NCI-H1092 treated with DMSO at 0.1 percent for 48 hours (cell line): ENCODE measurements at places on chromosomes 6 and 20.

DNA sequence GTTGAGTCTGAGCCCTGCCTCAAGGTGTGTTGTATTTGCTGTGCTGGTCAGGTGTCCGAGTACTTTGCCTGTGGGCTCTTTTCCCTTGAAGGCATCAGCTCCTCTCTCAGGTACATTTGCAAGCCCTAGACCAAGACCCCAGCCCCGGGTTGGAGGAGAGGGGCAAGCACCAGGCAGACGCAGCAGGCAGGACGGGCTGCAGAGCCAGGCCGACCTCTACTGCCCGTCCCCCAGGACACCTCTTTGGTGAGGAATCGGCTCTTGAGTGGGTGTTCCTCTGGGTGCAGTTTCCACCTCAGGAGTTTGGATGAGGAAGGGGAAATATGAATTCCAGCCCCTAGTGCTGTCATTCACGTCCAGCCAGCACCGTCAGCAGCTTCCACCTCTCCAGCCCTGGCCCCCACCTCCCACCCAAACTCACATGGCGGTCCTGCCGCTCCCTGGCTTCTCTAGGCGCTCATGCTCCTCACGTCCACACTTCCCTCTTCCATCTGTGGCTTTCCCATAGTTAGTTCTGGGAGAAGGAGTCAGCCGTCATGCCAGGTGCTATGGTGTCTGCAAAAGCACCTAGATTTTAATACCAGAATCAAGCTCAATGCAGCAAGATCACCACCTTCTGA lies 183.9 kb downstream of the DLL1 start:
- DNase-seq = no peak

DNA sequence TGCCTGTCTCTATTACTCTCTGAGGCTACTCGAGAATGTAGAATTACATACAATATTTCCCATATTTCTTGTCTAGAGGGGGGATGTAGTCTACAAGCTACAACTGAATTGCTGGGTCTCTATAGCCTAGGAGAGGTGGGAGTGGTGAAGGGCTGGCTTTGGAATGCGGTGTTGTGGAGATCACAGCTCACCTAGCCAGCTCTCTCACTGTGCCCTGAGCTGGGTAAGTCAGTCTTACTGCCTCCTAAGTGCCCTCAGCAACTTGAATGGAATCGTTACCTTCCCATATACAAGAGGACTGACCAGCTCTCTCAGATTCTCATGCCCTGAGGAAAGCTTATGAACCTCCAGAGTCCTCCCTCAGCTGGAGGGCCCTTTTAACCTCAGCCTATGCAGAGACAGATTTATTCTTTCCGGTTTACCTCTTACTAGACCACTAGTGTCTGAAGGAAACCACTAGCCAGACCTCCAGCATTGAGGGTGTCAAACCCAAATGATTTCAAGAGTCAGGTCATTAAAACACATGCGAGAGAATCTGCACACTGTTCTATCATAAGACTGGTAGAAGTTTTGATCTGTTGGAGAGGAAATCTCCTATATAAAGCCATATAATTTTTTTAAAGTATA lies 20.6 kb downstream of the VIP start:
- no peak for DNase-seq

- no peak for DNase-seq
Measured at GRCh38 chr6:88301888-88302768, 136.0 kb upstream of the CNR1 start.

GRCh38 chr6:135071541-135071940 lies 16.9 kb upstream of the HBS1L start:
- no peak for DNase-seq

GRCh38 chr6:100463630-100464161 lies 1.0 kb downstream of the SIM1 start:
- DNase-seq = no peak

GRCh38 chr20:24620937-24621519 lies 151.6 kb downstream of the SYNDIG1 start:
- DNase-seq = peak; percentile 3

DNA sequence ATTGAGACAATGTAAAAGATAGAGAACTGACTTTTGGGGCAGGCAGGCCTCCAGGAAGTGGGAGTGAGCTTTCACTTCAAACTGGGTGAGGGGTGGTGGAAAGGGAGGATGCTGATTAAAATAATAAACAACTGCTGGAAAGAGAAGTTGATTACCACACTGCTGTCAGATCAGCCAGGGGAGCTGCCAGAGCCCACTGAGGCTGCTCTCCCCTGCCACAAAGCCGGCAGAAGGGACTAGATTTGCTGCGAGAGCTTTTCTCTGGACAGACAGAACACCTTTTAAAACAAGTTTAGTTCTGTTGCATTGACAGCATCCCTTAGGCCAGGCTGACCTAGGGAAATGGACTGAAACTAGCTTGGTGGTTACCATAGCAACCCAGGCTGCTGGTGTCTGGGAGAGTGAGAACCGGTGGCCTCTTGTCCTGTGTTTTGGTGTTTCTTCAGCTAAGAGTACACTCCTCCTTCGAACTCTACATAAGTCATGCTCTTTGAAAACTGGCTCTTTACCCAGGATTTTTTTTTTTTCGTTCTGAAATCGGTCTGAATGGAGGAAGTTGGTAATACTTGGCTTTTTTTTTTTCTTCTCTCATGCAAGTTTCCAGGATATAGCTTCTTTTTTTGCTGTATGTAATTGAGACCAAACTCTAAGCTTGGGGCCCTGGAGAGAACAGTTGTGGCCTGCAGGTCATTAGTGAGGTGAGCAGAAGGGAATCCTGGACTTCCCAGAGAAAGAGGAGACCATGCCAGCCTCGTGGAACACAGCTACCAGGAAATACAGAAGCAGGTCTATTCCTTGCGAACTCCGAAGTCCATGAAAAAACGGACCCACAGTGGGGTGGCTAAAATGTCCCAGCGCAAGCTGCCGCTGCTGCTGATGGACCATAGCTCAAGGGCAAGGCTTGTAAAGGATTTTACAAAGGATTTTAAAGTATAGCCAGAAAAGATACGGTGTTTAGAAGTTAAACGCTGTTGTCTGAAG lies 374.4 kb downstream of the UTRN start:
- DNase-seq = no peak

DNA sequence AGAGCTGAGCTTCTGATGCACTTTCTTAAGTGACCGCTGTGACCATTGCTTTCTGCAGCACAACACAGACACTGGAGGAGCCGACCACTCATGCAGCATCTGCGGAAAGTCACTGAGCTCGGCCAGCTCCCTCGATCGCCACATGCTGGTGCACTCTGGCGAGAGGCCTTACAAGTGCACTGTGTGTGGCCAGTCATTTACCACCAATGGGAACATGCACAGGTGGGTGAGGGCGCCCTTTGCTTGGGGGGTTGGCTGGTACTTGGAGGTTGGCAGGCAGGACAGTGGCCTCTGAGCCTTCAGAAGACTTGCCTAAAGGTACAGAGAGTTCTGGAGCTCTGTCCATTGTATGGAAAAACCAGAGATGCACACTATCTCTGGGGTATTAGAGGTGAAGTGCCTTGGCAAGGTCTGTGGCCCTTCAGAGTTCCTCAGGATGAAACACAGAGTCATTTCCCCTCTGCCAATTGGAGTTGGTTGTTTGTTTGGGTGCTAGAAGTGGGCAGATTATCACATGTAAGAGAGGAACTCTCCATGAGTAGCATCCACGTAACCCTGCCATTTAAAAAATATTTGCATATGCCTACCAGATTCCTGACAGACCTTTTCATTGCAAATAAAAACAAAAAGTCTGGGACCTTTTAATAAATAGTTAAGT lies 81.5 kb downstream of the RREB1 start:
- no peak for DNase-seq

DNA sequence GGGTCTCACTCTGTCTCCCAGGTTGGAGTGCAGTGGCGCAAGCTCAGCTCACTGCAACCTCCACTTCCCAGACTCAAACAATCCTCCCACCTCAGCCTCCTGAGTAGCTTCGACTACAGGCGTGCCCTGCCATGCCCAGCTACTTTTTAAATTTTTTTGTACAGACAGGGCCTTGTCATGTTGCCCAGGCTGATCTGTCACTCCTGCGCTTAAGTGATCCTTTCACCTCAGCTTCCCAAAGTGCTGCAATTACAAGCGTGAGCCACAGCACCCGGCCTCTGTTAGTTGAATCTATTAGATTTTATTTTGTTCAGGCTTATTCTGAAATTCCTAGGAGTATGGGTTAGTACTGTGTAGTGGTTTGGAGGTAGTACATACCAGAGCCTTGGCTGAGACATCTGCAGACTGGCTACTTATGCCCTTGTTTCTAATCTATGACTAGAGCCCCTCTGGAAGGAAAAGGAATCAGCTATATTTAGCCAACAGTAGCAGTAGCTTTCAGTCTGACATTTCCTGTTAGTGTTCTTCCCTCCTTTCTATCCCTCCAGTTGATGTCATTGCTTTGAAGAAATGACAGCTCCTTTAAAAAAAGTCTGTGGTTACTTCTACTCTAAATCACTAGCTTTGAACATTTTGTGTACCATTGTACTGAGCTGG lies 74.4 kb downstream of the ITCH start:
- no peak for DNase-seq

DNA sequence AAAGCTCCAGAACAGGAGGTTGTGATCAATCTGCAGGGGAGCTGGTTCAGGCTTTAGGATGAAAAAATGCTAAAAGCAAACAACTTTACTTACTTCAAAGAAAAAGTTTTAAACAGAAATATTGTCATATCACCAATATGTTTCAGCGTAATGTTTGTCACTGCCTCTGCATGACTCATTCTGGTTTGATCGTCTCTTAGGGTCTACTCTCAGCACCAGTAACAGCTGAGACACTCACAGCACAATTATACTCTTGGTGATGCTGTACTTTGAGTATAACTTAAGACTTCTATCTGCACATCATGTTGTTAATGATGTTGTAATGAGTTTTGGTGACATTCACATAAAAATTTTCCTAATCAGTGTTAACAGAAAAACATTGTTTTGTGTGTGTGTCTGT lies 665.4 kb downstream of the EPM2A start:
- no peak for DNase-seq

DNA sequence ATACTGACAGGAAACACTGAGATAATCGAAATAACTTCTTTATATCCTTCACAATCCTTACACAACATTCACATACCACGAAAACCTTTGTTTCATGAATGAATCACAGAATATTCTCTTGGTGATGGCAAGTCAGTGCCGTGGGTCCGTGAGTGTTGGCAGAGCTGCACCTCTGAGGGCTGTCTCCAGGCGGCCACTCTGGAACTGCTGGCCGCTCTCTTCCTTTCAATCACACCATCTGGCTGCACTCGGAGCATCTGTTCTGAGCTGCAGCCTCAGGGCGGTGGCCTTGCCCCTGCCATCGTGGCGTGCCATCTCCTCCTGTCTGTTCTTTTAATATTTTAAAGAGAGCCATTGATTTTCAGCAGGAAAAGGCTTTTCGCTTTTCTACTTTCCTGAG lies 129.4 kb upstream of the AFDN start:
- peak; percentile 85 for DNase-seq

GRCh38 chr6:81331526-81331925 lies 421.0 kb downstream of the TENT5A start:
- DNase-seq = no peak

- DNase-seq = no peak
Measured at GRCh38 chr6:14540810-14541540, 423.4 kb downstream of the CD83 start.

GRCh38 chr6:137230547-137230946 lies 11.4 kb upstream of the IFNGR1 start:
- no peak for DNase-seq

DNA sequence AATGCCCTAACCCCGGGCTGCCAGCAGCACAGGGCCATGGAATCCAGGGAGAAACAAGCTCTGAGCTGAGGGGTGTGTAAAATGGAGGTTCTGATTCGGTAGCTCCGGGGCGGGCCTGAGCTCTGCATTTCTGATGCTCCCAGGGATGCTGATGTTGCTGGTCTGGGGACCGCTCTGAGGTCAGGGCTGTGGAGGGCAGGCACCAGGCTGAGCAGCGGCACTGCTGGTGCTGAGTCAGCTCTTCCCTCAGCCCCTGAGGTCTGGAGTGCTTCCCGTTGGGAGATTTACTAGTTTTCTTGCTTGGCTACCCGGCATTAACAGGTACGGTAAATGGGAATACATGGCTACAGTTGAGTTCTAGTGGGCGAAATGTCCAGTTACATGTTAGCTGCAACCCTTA lies 18.6 kb upstream of the CST3 start:
- no peak for DNase-seq

DNA sequence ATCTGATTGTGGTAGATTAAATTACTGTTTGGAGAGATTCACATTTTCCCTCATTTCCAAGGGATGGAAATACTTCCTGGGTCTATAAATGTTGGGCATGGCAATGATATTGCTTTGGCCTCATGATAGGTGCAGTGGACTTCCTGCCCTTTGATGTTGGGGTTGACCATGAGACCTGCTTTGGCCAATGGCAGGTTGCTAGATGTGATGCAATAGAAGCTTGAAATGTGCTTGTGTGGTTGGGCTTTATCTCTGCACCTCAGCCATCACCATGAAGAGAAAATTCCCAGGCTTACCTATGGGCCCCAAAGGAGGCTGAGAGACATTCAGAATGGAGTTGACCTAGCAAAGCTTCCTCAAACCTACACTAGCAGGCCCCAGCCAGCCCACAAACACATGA lies 69.4 kb downstream of the SLC22A3 start:
- no peak for DNase-seq

DNA sequence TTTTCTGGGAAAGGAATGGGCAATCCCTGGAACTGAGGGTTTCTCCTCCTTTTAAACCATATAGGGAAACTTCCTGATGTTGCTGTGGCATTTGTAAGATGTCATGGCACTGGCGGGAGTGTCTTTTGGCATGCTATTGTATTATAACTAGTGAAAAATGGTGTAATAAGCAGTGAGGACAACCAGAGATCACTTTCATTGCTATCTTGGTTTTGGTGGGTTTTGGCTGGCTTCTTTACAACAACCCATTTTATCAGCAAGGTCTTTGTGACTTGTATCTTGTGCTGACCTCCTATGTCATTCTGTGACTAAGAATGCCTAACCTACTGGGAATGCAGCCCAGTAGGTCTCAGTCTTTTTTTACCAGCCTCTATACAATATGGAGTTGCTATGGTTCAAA lies 9.1 kb upstream of the DCBLD1 start:
- no peak for DNase-seq

DNA sequence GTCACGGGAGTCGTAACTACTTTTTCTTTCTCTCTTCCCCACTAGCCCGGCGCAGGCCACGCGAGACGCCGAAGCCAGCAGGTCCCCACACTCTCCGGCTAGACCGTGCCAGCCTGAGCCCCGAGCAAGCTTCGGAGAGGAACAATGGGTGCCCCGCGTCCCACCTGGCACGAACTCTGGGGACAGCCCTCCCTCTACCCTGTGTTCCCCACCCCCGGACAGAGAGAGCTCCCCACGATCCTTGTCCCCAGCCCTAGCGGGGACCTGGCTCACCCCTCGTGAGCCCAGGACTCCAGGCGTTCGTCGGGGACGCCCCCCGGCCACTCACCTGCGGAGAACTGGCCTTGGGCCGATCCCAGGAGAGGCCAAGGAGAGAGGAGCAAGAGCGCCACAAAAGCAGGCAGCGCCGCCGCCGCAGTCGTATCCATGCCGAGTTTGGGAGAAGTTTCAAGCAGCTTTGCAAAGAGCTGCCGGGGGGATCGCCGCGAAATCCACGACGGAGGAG lies 416 bp downstream of the PTPRK start:
- DNase-seq = peak; percentile 32

- DNase-seq = no peak
Measured at GRCh38 chr6:135256866-135257265, 75.8 kb downstream of the MYB start.

GRCh38 chr6:5922230-5922629 lies 84.5 kb downstream of the NRN1 start:
- no peak for DNase-seq

GRCh38 chr6:79878142-79878748 lies 69.1 kb downstream of the ELOVL4 start:
- DNase-seq = no peak
